ENCODE measurements at places on chromosomes 2 and 18.

- no peak for DNase-seq
These were observed 176.7 kb downstream of the GLI2 start for GRCh38 chr2:120912101-120912985.

DNA sequence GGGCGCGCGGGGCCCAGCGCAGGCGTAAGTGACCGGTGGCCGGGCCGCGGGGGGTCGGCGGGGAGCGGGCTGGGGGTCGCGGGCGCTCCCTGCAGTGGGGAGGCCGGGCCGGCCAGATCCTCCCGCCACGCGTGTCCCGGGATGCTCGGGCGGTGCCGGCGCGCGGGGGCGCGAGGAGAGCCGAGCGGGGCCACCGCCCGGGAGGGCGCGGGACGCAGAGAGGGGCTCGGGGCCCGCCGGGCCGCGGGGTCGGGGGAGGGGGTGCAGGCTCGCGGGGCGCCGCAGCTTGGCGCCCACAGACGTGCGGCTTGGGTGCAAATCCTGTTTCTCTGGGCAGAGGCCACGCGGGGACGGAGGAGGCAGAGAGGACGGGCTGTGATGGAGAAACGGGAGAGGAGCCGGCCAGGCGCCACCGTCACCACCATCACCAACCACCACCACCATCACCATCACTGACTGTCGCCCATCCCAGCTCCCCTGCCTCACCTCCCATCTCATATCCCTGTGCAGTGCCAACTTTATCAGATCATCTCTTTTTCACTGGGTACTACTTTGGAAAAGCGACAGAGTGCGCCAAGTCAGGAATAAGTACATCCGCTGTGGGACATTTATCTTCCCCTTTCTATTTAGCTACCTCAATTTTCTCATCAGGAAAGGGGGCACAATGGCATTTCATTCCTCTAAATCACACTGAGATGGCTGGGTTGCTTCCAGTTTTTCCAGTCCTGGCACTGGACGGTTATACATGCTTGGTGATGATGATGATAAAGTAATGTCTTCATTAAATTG, 97.2 kb upstream of the GPR45 start:
- no peak for DNase-seq

DNA sequence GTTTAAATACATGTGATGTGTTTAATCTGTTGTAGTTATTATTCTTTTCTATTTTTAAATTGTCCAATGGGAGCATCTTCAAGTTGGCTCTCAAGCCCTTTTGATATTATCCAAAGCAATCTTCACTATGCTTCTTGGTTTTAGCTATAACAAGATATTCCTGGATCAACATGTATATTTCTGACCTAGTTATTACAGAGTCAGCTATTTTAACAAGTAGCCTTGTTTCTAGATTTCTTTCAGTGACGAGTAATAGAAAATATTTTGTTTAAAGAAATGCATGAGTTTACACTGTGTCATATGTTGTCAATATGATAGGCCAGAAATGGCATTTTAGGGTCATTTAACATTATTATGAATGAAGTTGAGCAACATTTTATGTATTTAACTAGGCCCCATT, 421.8 kb upstream of the MAP2 start:
- no peak for DNase-seq

GRCh38 chr2:219362072-219362471, 25.6 kb downstream of the DNPEP start:
- DNase-seq: no peak

GRCh38 chr18:35267161-35267651, 22.8 kb downstream of the ZSCAN30 start:
- DNase-seq: peak; percentile 16

- no peak for DNase-seq
These were observed 67.9 kb upstream of the THOC1 start for GRCh38 chr18:335733-336132.

- DNase-seq: no peak
These were observed 10.2 kb upstream of the ARHGAP28 start for GRCh38 chr18:6719098-6719846.

GRCh38 chr2:240627736-240628506, 2.6 kb downstream of the GPR35 start:
- no peak for DNase-seq

- DNase-seq: no peak
These were observed 156.3 kb downstream of the EPHA4 start for GRCh38 chr2:221415789-221416188.

GRCh38 chr2:100962366-100963025, 39.6 kb upstream of the RPL31 start:
- DNase-seq: no peak

GRCh38 chr2:165443511-165443910, 26.0 kb upstream of the CSRNP3 start:
- DNase-seq: no peak

- no peak for DNase-seq
These were observed 30.9 kb downstream of the SLC4A3 start for GRCh38 chr2:219658196-219658846.

DNA sequence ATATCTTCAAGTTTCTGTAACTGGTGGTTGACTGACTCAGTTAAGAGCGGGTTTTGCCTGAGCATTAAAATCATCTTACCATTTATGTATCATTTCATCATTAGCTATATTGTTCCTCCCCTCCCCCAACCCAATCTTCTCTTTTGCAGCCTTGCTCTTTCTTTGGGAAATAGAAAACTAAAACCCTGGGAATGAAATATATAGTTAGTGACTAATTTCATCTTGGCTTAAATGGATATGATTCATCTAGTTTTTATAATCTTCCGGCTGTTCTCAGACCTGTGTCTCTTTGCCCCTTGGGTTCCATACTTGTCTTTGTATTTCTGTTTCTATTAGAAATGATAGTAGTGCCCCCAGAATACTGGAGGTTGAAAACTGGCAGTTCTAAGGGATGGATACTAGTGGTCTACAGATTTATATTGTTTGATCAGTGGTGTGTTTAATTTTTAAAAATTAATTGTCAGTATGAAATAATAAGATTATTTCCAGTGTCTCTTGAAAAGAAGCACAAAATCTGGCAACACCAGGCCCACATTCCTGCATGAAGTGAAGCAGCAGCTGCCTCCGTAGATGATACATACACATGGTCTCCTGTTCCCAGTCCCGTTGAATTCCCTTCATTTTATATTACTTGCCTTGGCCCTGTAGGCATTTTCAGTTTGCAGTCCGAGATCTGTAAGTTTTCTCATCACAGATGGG, 44.5 kb downstream of the PHLPP1 start:
- no peak for DNase-seq

DNA sequence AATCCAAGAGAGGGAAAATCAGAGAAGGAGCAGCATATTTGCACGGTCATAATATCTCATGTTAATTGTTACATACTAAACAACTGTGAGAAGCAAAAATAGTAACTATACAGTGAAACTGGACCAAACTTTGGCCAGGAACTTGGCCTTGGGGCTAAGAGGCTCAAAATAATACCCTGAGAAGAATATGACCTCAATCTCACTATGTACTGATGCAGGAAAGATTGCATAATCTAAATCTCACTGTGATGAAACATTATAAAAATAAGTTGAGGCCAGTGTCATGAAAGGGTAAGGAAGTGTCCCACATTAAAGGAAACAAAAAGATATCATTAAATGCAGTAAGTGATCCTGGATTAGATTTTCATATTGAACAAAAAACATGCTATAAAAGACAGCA, 36.5 kb downstream of the ZRANB3 start:
- peak; percentile 33 for DNase-seq

DNA sequence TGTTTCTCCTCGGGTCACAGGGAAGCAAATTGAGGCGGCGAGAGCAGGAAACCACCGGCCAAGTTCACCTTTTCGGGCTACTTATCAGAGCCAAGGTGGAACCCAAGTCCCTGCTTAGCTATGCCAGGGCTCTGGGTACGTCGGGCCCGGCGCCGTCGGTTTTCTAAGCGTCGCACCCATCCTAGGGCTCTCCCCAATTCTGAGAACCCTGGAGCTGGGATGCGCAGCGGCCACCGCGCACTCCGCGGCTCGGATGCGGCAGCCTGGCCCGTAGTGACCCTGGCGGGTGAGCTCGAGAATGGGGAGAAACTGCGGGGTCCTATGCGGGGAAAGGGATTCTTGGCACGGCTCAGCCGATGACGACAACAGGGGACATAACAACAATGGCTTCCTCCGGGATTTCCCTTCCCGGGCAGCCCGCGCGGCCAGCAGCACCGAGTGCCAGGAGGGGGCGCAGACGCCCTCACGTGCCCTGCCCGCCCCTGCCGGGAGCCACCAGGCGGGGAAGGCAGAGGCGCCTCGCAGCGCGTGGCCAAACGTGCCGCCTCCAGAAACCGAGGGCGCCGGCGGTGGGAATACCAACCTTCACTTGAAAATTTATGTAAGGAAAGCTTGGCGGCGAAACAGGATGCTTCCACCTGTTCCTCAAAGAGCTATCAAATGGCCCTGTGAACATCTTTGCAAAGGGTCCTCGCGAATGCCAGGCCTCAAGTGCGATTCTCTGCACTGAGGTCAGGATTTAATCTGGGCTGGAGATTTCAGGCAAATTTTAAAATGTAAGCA, 2.1 kb upstream of the SLC30A3 start:
- DNase-seq: no peak

GRCh38 chr2:103010751-103011150, 248.9 kb downstream of the TMEM182 start:
- no peak for DNase-seq

DNA sequence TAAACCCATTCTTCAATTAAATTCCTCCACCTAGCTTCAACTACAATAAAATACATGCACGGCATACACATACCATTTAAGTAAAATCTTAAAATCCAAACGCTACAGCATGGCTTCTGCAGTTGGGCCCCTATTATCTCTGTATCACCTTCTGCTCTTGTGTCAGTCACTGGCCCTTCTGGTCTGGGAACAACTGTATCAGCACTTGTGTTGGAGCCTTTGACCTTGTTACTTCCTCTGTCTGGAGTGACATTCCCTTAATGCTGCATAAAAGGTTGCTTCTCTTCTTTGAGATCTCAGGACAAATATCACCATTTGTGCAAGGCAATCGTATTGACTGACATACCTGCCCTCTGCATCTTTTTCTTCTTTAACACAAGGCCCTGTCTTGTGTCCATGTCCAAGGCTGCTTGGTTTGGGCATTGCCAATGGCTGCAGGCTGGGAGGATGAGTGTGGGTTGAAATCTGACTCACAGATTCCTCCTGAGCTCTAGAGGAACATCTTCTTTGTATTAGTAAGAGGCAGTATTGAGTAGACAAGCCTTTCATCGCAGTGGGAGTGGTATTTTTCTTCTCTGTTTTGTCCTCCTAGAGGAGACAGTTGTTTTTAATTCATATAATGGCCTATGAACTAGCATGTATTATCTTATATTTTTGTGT, 267.8 kb upstream of the TRIB2 start:
- no peak for DNase-seq

- no peak for DNase-seq
These were observed 167.5 kb downstream of the ETAA1 start for GRCh38 chr2:67564626-67565025.

GRCh38 chr2:185433824-185434223, 304.8 kb upstream of the FSIP2 start:
- no peak for DNase-seq

DNA sequence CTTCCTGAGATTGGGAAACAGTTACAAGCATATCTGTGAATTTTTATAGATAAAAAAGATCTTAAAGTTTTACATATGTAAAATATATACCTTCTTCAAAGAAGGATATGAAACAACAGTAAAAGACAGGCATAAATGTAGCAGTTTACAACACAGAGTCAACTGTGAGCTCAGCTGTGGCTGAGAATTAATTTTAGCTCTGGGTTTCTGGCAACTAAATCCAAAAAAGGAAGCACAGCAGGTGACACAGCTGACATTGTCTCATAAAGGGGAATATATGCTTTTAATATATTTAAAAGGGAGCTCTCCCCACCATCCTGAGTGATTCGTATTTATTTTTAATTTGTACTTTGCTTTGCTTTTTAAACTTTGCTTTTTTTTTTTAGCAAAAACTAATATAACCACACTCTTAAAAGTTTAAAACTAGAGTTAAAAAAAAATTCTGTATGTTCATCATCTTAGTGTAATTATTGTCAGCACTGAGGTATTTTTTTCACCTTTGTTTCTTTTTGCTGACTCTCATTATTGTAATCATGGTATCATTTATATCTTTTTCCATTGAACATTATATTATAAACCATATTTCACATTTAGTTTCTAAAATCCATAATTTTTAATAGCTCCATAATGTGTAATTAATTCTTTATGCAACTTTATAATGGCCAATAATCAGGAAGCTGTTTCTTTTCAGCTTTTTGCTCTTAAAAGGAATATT, 6.7 kb downstream of the TUBB6 start:
- no peak for DNase-seq

GRCh38 chr2:240526521-240526920, 31.3 kb downstream of the ANKMY1 start:
- no peak for DNase-seq

DNA sequence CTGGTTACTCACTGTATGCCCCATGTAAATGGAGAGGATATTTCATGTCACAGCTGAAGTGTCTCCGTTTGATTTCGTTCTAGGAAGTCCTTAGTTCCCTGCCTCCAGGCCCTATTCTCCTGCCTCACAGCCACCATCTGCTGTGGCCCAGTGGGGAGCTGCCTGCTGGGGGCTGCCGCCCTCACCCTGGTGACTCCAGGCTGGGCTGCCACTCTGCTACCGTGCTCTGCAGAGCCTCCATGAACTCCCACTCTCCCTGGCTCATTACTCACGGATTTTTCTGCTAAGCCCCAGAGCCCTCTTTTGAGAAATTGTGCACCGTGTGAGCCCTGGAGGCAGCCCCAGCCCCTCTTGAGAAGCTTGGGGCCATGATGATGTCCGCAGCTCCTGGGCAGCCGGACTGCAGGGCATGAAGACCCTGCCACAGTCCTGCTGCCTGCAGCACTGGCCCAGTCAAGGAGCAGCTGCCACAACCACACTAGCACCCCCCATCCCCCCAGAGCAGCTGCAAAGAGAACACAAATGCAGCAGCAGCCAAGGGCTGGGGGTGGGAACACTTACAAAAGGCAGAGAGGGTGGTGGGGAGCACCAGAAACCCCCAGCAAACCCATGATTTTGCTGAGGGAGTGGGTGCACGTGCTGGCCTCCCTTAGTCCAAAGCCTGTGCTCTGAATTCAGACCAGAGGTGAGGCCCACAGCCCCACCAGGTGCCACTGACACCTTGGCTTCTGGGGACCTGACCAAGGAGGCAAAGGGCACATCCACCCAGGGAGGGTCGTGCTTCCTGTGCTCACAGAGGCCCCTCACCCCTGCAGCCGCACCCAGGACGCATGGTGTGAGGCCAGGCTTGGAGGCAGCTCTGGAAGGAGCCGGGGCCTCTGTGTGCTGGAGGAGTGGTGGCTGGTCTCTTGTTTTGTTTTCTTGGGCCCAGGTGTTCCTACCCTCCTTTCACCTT, 270.2 kb upstream of the RAB6C start:
- no peak for DNase-seq

DNA sequence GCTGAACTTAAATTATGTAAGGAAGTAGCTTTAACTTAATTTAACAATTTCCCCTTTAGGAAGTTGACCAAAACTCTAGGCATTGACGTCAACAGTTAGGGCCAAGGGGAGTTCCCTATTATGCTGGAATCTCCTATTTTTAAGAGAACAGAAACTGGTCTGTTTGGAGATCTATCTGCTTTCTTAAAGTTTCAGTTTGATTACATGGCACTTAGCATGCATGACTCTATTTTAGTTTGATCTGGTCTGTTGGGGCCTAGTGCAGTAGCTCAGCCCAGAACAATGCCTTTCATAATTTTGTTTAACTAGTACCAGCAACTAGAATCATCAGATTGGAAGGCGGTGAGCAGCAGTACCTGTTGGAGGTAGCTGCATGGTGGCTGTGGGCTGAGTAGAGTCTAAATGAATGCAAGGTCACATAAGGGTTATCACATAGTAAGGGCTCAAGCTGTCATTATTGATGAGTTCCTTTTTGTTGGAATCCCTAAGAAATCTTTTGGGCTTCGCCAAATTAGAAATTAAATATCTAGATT, 60.5 kb upstream of the ZNG1B start:
- no peak for DNase-seq

GRCh38 chr2:217033186-217033585, 173.3 kb upstream of the TNP1 start:
- DNase-seq: no peak
